ENCODE measurements at places on chromosomes 3 and 15. TPM values are rescaled to one million over a fixed set of nuclear protein-coding genes. Genes with fewer than 3 reads are reported as not detected.

DNA sequence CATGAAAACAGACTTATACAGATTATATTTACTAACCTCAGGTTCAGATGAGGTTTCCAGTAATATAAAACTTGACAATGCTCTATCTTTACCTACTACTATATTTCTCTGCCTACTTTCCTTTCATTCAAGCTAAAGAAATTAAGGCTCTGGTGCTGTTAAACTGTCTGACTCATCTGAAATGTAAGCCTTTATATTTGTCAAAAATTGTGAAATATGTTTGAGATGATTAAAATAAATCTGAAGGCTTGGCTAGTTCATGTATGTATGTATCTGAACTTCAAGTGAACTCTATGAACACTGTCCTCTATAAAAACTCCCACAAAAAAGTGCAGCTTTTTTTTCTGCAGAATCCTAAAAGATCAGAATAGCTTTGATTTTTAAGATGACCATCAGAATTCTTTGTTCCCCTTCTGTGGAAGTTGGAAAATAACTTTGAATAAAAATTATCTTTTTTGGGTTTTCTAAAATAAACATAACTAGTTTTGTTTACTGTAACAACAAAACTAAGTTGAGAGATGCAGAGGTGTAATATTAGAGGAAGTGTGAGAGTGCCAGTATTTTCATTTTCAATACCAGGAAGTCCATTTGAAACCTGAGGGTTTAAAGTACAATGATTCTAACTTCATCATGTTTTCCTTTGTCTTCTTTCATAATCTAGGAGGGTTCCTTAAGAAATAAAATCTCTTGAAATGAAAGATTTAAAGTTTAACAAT, 42.2 kb downstream of the ILDR1 start:
- DNase-seq, result no peak

- no peak for DNase-seq
Observed at GRCh38 chr3:194148383-194148782, 12.4 kb downstream of the HES1 start.

- DNase-seq, result no peak
Observed at GRCh38 chr3:5499404-5499803, 311.9 kb downstream of the EDEM1 start.

The CCDC33 gene
- total RNA-seq, result not detected

DNA sequence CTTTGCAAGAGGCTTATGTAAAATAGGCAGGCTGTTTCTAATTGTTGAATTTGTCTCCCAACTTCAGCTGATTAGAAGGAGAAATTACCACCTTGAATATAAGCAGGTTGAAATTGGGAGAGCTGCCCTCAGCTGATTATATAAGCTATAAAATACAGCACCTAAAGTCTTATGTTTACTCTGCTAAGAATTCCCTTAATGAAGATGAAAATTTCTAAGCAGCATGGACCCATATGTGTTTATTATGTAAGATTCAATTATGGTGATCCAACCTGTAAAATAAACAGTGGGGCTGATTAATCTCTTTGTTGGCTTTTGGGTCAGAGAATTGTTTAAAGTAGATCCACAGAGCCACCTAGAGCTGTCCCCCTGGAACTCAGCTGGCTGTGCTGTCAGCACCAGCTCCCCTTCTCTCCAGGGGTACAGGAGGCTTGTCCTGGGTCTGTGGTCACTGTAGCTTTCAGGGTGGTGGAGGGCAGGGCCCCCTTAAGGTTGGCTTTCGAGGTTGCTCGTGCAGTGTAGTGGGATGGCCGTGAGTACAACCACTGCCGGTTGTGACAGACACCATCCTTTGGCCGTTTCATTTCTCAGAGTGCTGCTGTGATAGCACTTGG, 9.5 kb downstream of the SLCO3A1 start:
- DNase-seq, result no peak

The ARPP19 gene
- total RNA-seq, result 184 TPM

The SYNPR gene
- total RNA-seq, result not detected

DNA sequence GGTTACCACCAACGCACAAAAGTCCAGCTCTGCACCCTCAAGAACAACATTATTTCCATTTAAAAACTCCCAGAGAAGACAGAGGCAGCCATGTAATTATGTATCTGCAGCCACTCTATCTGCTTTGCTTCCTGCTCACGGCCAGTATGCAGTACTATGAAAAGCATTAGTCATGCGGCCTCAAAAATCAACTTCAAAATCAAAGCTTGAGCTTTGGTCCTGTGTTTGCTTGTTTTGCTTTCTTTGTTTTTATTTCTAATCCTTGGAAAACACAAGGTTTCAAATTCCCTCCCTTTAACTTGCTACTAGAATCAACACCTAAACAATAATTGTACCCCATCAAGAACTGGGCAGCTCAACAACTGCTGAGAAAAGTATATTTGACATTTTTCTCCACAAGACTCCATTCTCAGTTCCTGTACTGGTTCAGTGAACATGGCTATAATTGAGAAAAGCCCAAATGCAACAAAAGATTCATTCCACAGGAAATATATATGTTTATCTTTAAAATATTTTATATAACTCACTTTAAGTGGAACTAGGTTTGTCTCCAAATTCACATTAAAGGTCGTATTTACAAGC, 37.6 kb downstream of the GBE1 start:
- no peak for DNase-seq

DNA sequence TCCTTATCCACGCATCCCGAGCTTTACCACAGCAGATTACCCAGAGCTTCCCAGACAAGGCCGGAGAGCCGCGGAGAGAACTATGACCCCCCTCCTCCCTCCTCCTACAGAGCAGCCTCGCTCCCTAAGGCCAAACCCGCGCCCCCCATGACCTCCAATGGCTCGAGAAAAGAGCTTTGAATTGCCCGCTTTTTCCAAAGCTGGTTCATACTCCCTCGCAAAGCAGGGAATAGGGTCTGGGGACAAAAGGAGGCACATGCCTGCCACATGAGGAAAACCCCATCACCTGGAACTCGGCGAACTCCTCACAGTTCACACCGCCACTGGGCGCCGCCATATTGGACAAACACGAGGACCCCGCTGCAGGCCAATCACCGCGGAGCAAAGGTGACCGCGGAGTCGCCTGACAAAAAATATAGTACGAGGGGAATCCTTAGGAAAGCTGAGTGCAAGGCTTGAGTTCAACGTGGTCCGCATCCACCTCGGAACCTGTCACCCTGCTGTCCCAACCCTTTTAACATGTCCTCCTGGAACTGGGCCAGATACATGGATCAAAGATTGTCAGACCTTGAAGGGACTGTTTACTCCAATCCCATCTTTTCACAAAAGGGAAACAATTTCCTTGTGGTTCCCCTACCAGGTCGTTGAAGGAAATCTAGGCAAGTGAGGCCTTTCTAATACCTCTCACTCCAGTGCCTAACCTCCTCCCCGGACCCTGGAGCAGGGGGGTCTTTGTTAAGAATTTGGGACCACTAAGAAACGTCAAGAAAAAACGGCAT, at the start of gene MIX23:
Gene MIX23 (minus strand): TSS at position 344 of the 779 bp plus-strand sequence. CDS start 7 bp downstream, at position 337.
- DNase-seq, result peak; percentile 90

The TMEM207 gene
- 0.65 TPM for total RNA-seq

DNA sequence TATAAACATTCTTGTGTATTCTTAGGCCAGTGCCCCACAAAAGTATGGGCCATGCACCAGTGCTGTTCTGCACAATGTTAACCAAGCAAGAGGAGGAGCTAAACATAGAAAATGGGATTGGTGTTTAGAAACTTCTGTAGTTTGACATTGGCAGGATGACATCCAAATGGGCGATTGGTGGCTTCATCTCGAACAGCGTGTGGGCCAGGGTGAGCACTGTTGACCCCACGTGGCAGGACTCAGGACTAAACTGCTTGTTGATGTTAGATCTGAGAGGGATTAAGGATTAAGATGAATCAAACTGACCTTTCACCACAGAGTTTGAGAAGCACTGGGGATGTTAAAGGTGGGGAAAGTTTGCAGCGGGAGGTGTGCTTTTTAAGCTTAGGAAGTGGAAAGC, 31.9 kb downstream of the ZNF710 start:
- DNase-seq, result no peak

DNA sequence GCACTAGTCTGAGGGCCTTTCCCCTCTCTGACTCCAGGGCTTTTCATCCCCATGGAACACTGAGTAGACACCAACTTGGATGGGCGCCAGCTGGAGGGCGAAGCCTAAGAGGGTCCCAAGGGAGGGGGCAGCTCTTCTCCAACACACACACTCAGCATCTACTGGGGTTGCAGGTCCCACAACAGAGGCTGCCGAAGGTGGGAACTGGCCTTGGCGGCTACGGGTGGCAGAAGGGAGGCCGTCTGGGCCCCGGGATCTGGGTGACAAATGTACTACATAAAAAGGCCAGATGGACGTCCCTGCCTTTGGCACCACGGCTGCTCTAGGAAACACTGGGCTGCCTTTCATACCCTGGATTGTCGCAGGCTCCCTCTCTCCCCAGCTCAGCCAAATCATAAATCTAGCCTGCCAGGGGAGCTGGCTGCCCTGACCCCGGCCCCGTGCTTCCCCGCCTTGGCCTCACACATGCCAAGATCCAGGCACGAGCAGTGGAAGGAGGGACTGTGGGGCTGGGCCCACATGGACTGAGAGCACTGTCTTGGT, 31.5 kb downstream of the SEMA5B start:
- no peak for DNase-seq

DNA sequence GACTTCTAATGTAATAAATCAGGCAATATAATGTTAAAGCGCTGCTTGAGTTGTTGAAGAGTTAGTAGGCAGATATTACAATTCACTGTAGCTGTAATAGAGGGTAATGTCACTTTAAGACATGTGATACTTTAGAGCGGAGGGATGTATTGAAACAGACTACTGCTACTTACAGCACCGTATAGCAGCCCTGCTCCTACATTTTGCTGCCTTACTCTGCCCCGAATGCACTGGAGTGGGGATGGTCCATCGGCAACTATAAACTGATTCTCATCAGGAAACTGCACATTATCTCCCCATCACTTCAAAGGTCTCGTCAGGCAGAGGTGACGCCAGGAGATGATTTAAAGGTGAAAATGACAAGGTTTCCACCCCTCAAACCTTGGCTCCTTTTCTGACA, 349.7 kb upstream of the SUCLG2 start:
- no peak for DNase-seq

The SEMA6D gene
- total RNA-seq, result 0.67 TPM

DNA sequence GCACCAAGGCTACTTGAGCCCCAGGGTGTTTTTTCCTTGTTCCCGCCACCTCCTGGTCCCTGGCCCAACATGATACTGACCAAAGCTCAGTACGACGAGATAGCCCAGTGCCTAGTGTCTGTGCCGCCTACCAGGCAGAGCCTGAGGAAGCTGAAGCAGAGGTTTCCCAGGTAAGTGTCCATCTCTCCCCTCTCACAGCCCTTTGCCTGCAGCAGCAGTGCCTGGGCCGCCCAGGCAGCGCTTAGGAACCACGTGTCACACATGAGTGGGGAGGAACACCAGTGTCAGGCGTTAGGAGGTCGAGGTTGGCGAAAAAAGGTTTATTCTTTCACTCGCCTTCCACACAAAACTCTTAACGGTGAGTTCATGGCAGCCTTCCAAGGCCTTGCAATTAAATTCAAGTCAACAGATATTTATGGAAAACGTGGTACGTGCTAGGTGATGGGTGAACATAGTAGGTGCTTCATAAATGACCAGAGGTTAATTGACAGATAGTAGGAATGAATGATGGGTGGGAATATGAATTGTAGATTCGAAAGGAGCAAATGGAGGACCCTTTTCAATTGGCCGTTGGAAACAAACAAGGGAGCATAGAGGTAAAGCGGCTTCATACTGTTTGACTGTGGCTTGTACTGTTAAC, 486 bp downstream of the CDIN1 start:
- DNase-seq, result no peak

DNA sequence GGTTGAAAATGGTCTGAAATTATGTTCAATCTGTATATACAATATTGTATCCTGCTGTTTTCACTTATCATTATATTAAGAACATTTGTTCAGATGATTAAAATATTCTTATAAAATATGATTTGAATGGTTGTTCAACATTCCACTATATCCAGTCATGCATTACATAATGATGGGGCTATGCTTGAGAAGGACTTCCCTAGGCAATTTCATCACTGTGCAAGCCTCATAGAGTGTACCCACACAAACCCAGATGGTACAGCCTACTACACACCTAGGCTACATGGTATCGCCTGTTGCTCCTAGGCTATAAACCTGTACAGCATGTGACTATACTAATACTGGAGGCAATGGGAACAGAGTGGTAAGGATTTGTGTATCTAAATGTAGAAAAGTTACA, 30.5 kb downstream of the SLC7A14 start:
- DNase-seq, result no peak

The WDR73 gene
- total RNA-seq, result 32.7 TPM

The LIPH gene
- 5.8 TPM for total RNA-seq

- peak; percentile 94 for DNase-seq
Observed at GRCh38 chr3:193872265-193872753, 263.6 kb upstream of the HES1 start.

DNA sequence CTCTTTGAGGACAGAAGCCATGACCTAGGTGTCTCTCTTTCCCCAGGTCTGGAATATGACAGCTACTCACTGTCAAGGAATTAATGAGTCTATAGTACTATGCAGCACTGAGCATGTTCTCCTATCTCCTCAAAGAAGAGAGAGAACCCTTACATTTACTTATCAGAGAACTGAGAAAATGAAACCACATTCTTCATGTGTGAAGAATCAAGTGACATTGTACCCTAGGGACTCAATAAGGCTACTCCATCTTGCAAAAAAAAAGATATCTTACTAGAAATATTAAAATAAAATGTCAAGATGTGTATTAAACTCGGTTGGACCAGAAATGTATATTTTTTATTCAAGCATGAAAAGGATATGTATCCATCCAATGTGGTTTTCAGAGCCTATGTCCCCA, 133.2 kb upstream of the COL8A1 start:
- no peak for DNase-seq

The BNC1 gene
- not detected for total RNA-seq

The SERPINI2 gene
- not detected for total RNA-seq

DNA sequence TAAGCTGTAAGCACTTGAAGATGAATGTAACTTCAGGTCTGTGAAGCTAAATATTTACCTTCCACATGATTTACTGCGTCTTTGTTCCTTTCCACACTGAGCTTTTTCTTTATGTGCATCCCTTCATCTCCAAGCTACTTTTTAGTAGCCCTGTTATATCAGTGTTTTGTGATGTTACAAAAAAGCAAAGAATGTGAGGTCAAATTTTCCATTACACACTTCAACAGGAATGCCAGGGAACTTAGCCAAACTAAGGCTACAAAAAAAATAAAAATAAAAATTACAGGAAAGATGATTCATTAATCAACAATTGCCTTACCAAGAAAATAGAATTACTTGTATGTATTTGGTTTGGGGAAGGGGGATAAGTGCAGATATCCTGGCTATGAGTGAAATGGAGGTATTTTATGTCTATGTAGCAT, 73.0 kb downstream of the FILIP1L start:
- DNase-seq, result no peak

- DNase-seq, result peak; percentile 66
Observed at GRCh38 chr3:156681002-156681401, 6.6 kb downstream of the TIPARP start.

Data from Caco-2 (cell line).